ENCODE measurements at places on chromosomes 3 and 15.

- H3K4me1 ChIP-seq, result peaks cover 66% of the 10 kb centered on the region
- DNase-seq, result no peak
- peak overlapping the region; percentile 73 for H3K4me3 ChIP-seq
- H3K36me3 ChIP-seq, result peaks cover 7% of the 10 kb centered on the region
- peak overlapping the region; percentile 63 for H3K27ac ChIP-seq
These were observed 130.1 kb downstream of the DNAJB8 start for GRCh38 chr3:128336337-128337156.

- H3K4me3 ChIP-seq, result peak within 1 kb of the TSS; percentile 99
- peak; percentile 99 for DNase-seq
- no peaks in the 10 kb centered on the region for H3K36me3 ChIP-seq
- H3K4me1 ChIP-seq, result peaks cover 14% of the 10 kb centered on the region
- H3K27me3 ChIP-seq, result no peaks in the 10 kb centered on the region
- H3K27ac ChIP-seq, result peak within 1 kb of the TSS; percentile 99
These were observed at the start of gene INTS14 for GRCh38 chr15:65610871-65611718. Gene INTS14, minus strand, starts transcription at chr15:65611131. Its CDS starts 3,751 bp downstream, at chr15:65607380.

GRCh38 chr3:49865198-49865784 is 4.4 kb downstream of the CAMKV start:
- H3K36me3 ChIP-seq, result no peaks in the 10 kb centered on the region
- no peak overlapping the region for H3K4me3 ChIP-seq
- peaks cover 63% of the 10 kb centered on the region for H3K27me3 ChIP-seq
- DNase-seq, result no peak
- H3K4me1 ChIP-seq, result peaks cover 9% of the 10 kb centered on the region

- DNase-seq, result no peak
- H3K4me3 ChIP-seq, result peak overlapping the region; percentile 100
- peaks cover 21% of the 10 kb centered on the region for H3K4me1 ChIP-seq
- H3K27ac ChIP-seq, result peak overlapping the region; percentile 94
- H3K36me3 ChIP-seq, result peaks cover 33% of the 10 kb centered on the region
These were observed 47.8 kb downstream of the OIP5 start for GRCh38 chr15:41284427-41285177.

DNA sequence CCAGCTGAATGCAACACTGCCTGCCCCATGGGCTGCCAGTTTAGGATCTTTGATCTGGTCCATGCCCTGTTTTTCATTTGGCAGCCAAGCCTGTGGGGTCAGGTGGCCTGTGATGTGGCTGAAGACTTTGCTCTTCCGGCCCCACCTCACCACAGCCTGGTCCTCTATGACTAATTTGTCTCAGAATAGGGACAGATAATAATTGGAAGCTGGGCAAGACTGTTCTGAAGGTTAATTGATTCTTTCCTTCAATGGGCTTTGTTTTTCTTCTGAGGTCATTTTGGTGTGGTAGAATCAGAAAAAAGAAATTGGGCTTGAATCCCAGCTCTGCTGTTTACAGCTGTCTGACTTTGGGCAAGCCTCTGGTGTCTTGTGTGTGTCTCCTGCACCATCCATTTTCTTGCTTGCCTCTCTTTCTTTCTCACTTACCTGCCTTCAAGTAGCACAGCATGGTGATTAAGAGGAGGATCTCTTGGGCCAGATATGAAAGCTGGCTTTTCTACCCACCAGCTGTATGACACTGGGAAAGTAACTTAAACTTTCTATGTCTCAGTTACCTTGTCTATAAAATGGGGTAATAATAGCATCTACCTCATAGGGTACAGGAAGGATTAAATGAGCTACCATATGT is 24.2 kb downstream of the ABHD2 start:
- DNase-seq, result no peak
- H3K4me3 ChIP-seq, result no peak overlapping the region
- H3K27ac ChIP-seq, result peak overlapping the region; percentile 58
- no peaks in the 10 kb centered on the region for H3K27me3 ChIP-seq

Measured in type B pancreatic cell (in vitro differentiated cells).